NCI-H2081 treated with DMSO at 0.1 percent for 48 hours (cell line): ENCODE measurements at places on chromosomes 2 and 18.

DNA sequence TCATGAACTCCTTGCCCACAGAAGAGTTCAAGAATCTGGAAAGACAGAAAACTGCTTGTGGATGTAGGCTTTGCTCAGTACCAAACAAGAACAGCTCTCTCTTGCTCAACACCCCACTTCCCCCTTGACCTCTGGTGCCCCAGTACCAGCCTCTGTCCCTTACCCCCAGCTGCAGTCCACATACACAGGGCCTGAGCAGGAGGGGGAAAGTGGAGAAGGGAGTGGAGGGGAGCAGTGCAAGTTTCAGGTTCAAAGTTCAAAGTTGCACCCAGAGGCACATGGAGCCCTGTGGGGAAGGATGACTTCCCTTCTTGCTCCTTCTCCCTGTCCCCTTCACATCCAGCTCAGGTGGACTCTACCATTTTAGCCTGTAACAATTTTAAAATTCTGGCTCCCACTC, 61.1 kb upstream of the LPIN2 start:
- no peak for DNase-seq

- DNase-seq, result no peak
Measured at GRCh38 chr18:64165906-64166305, 17.0 kb upstream of the LINC00305 start.

DNA sequence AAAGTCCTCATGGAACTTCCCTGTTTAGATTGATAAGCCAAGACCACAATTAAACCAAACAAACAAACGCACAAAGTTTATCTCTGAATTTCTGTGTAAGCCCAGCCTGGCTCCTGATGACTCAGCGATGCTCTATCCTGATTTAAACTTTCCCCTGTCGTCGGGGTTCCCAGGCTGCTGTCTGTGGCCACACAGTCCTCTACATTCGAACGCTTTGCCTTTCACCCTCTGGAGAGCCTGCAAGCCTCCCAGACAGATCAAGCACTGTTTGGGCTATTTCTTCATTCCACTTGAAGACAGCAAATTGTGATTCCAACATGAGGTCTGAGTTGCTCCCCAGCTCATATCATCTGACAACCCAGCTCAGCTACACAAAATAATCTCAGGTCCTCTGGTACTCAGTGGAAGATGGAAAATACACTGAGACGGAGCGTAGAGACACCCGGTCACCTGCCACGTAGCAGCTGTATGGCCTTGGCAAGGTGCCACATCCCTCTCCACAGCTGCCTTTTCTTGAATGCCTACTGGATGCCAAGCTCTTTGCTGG, 51.2 kb downstream of the CYRIA start:
- no peak for DNase-seq

GRCh38 chr2:47098953-47099352, 56.2 kb downstream of the STPG4 start:
- no peak for DNase-seq

DNA sequence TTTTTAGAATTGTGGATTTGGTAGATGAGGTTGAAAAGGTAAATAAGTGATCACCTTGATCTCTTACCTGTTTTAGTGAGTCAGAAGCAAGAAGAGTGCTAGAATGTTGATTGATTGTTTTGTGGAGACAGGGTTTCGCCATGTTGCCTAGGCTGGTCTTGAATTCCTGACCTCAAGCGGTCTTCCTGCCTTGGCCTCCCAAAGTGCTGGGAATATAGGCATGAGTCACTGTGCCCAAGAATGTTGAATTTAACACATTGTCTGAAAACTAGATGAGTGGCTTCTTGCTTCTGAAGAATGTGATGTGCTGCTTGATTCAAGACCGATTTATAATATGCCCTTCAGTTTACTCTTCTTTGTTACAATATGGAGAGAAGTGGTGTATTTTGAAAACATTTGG, 121.3 kb downstream of the FMNL2 start:
- DNase-seq, result no peak
